ENCODE measurements at places on chromosomes 1 and 21.
A peak's percentile ranks its signal among the peaks of the same experiment; 100 is the strongest.

- H3K4me1 ChIP-seq: peaks cover 11% of the 10 kb centered on the region
- no peak overlapping the region for H3K27ac ChIP-seq
- H3K4me3 ChIP-seq: no peak overlapping the region
- H3K36me3 ChIP-seq: no peaks in the 10 kb centered on the region
- DNase-seq: peak; percentile 85
Observed at GRCh38 chr21:40176724-40177123, 309.5 kb downstream of the PCP4 start.

DNA sequence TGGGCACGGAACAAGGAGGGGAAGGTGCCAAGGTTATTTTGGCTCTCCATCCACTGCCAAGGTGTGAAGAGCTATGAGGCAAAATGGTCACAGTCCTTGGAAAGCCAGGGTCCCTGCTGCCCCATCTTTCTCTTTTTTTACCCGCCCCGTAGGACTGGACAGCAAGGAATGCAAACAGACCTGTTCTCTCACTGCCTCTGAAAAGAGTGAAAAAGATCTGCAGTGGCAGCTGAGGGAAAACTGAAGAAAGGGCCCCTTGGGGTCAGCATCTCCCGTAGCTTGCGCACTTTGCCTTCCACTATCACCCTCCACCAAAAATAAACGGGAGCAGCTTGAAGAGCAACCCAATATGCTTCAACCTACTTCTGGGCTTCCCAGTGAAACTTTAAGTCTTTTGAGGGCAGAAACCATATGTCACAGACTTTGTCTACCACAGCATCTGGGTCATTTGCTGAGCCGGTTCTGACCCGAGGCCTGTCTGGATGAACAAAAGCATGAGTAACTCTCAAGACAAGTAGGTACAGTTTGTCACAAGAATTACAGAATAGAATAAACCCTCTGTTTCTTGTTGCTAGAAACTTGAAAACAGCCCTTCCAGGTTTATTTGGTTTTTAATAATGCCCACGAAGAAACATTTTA lies 9.4 kb upstream of the KIF14 start:
- peaks cover 52% of the 10 kb centered on the region for H3K4me1 ChIP-seq
- no peak for DNase-seq
- H3K27ac ChIP-seq: no peak overlapping the region
- H3K27me3 ChIP-seq: no peaks in the 10 kb centered on the region
- no peaks in the 10 kb centered on the region for H3K36me3 ChIP-seq
- H3K4me3 ChIP-seq: no peak overlapping the region

- DNase-seq: no peak
- H3K27ac ChIP-seq: no peak overlapping the region
- H3K4me3 ChIP-seq: no peak overlapping the region
- H3K36me3 ChIP-seq: no peaks in the 10 kb centered on the region
- H3K4me1 ChIP-seq: peaks cover 21% of the 10 kb centered on the region
- no peaks in the 10 kb centered on the region for H3K27me3 ChIP-seq
Observed at GRCh38 chr1:206702260-206702659, 17.6 kb downstream of the MAPKAPK2 start.

- peak; percentile 86 for DNase-seq
- peak overlapping the region; percentile 26 for H3K4me3 ChIP-seq
- H3K4me1 ChIP-seq: peaks cover 19% of the 10 kb centered on the region
- no peaks in the 10 kb centered on the region for H3K27me3 ChIP-seq
- no peaks in the 10 kb centered on the region for H3K36me3 ChIP-seq
Observed at GRCh38 chr1:191174298-191174697, 696.6 kb upstream of the BRINP3 start.

DNA sequence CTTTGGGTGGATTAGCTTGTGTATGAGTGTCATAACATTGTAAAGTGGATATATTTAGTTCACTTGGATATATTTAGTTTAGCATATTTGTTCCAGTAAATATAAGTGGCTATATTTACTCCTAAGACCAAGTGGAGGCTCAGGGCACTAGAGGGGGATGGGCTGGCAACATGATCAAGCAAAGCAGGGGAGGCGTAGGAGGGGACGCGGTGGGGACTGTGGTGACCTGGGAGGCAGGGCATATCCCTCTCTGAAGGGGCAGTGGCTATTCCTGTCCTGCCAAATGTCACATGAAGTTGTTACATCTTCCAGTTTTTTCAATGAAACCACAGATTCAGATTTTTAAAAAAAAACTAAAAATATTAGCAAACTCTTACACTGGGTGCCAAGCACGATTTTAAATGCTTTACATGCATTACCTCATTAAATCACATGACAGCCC lies 51.9 kb upstream of the EDN2 start:
- H3K4me3 ChIP-seq: no peak overlapping the region
- H3K27ac ChIP-seq: no peak overlapping the region
- no peaks in the 10 kb centered on the region for H3K27me3 ChIP-seq
- H3K4me1 ChIP-seq: no peaks in the 10 kb centered on the region
- DNase-seq: no peak

DNA sequence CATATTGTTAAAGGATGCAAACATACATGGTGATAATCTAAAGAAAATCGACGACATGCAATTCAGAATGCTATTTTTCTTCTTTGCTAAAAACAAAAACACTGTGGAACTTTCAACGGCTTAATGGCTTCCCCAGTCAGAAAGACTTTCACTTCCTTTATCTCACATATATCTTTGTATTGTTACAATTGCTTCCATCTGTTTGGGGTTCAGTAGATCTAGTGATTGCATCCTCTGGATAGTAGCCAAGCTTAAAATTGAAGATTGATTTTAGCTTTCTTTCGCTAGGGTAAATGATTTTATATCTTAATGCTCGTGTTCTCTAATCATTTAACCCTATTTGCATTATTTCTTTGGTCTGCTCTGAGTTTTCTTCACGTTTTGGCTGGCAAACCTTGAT lies 31.8 kb upstream of the ADAMTS1 start:
- no peaks in the 10 kb centered on the region for H3K36me3 ChIP-seq
- H3K27me3 ChIP-seq: no peaks in the 10 kb centered on the region
- H3K27ac ChIP-seq: no peak overlapping the region
- DNase-seq: no peak

DNA sequence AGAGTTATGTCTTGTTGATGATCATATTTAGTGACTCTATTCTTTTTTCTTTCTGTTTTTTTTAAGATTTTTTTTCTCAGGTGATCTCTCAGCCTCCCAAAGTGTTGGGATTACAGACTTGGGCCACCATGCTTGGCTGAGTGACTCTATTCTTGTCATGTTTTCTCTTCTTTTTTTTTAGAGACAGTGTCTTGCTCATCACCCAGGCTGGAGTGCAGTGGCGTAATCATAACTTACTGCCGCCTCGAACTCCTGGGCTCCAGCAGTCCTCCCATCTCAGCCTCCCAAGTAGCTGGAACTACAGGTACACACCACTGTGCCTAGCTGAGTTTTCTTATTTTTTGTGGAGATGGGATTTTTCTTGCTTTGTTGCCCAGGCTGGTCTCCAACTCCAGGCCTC lies 36.9 kb downstream of the ZMYM4 start:
- no peak overlapping the region for H3K4me3 ChIP-seq
- no peak for DNase-seq
- H3K4me1 ChIP-seq: no peaks in the 10 kb centered on the region
- H3K36me3 ChIP-seq: no peaks in the 10 kb centered on the region

GRCh38 chr1:6321205-6321604 lies 60.3 kb upstream of the GPR153 start:
- H3K36me3 ChIP-seq: no peaks in the 10 kb centered on the region
- H3K27ac ChIP-seq: no peak overlapping the region
- no peak for DNase-seq
- no peaks in the 10 kb centered on the region for H3K27me3 ChIP-seq

Measured in MM.1S (cell line).